Activated naive CD8-positive, alpha-beta T cell treated with anti-CD3 and anti-CD28 coated beads for 36 hours (primary cell): ENCODE measurements at places on chromosomes 3 and 15. TPM values are rescaled to one million over a fixed set of nuclear protein-coding genes. Genes with fewer than 3 reads are reported as not detected.

PRR20G gene
- total RNA-seq: not detected

CIP2A gene
- 54.8 TPM for total RNA-seq

NPAP1 gene
- not detected for total RNA-seq

NME9 gene
- total RNA-seq: not detected

HIGD2B gene
- 0.26 TPM for total RNA-seq

CD86 gene
- total RNA-seq: 0.08 TPM

SLC28A2 gene
- not detected for total RNA-seq

DGKG gene
- 0.58 TPM for total RNA-seq

PLAAT1 gene
- 0.28 TPM for total RNA-seq

SPINK8 gene
- total RNA-seq: not detected

PPP1R14D gene
- total RNA-seq: not detected

XCR1 gene
- not detected for total RNA-seq

P4HTM gene
- 20.7 TPM for total RNA-seq

SEMA3G gene
- not detected for total RNA-seq

SIDT1 gene
- total RNA-seq: 19.9 TPM

C3orf33 gene
- 2.5 TPM for total RNA-seq

TRAT1 gene
- total RNA-seq: 15.2 TPM

IL17RE gene
- 1.2 TPM for total RNA-seq

CACNA1D gene
- total RNA-seq: not detected

TM4SF18 gene
- not detected for total RNA-seq

ZNF660 gene
- total RNA-seq: 0.94 TPM

CP gene
- total RNA-seq: not detected

SPCS1 gene
- total RNA-seq: 137 TPM

USP13 gene
- total RNA-seq: 11.9 TPM

CYP1A2 gene
- total RNA-seq: not detected

DUOXA2 gene
- total RNA-seq: not detected

NOX5 gene
- not detected for total RNA-seq

SLITRK3 gene
- total RNA-seq: not detected

GCNT3 gene
- total RNA-seq: not detected

USF3 gene
- 13.6 TPM for total RNA-seq

PPP4R2 gene
- 99.3 TPM for total RNA-seq

ADIPOQ gene
- not detected for total RNA-seq

ARHGEF26 gene
- total RNA-seq: not detected
